ENCODE measurements at places on chromosomes 6 and 20.

DNA sequence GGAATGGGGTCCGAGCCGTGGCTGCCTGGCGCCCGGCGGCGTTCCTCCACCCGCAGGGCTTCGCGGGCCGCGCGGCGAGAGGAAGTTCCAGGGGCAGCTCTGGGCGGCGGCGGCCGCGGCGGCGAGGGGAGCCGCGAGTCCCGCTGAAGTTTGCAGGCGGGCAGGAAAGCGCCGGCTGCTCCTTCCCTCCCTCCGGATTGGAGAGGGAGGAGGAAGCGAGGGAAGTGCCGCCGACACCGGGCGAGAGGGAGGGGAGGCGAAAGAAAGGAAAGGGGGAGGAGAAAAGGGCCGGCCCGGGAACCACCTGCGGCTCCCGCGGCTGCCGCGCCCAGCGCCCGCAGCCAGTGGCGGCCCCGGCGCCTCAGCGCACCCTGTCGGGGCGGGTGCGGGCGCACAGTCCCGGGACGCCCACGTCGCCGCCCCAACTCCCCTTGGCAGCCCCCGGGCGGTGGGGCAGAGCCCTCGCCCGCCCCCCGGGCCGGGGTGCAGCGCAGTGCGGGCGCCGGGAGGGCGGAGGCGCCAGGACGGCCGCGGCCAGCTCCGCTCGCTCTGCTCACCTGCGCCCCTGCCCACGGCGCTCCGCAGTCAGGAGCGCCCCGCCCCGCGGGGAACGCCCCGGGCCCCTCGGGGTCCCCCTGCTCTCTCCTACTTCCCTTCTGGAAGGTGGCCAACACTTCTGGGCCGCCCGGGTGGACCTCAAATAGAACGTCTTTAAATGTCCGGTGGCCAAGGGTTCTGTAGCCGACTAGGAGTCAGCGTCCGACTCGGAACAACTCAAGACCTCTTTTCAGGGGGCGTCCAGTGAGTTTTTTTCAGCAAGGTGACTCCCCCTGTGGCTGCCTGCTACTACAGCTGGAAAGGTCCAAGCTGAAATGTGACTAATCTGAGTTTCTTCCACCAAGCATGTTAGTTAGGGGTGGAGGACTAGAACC, 80.3 kb upstream of the CCDC28A start:
- peak; percentile 29 for DNase-seq

GRCh38 chr20:37279820-37280219, 9.6 kb upstream of the MANBAL start:
- DNase-seq = no peak

DNA sequence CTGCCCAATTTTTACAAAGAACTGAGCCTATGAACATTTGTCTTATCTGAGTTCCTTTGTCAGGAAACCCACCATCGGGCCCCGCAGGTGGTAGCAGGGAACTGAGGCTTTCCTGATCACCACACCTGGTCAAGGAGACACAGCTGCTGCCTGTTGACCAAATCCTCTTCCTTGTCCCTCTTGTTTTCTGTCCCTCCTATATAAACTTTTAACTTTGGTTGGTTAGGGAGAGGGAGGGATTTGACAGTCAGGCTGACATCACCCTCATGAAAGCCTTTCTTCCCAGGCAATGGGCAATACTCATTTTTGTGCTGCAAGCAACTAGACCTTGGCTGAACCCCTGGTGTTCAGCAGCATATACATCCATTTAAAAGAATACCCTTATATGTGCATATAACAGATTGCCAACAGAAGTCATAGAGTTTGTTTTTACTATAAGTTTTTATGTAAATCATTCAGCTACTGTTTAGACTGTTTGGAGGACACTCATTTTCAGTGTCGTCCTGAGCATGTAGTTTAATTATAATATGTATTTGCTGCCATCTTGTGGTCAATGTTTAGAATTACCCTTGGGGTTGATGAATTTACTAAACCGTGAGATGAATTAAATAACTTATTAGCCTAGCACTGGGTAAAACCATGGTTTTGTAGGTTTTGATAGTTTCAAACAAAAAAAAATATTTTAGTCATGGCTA, 17.0 kb downstream of the CRISP1 start:
- no peak for DNase-seq

- no peak for DNase-seq
Observed at GRCh38 chr20:52889225-52889624, 82.9 kb upstream of the TSHZ2 start.

- DNase-seq = no peak
Observed at GRCh38 chr6:168596344-168596743, 155.4 kb downstream of the SMOC2 start.

DNA sequence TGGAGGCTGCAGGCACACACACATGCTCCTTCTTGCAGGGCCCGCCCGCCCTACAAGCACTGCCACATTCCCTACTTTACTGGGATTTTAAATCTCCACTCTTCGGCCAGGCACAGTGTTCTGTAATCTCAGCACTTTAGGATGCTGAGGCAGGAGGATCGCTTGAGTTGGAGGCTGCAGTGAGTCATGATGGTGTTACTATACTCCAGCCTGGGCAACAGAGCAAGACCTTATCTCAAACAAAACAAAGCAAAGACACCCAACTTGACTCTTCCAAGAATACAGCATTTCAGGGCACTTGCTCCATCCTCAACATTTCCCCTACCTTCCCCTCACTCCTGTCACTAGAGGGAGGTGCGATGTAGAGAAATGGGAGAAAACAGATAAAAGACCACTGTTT, 194.0 kb downstream of the MYLK4 start:
- DNase-seq = no peak

DNA sequence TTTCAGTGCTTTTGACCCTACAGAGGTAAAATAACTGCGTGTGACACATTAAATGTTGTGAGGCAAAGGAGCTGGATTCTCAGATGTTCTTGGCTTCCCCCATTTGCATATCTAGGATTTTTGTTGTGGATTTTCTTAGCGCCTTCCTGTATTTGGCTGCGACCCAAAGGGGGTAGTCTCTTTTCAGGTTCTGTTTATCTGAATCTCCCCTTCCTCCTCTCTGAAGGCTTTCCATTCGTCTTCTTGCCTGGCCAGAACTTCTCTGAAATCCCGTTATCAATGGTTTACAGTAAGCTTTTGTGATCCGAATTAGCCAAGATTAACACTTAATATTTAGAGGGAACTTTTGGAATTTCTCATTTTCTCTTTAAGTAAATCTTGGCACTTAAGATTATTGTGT, 60.8 kb downstream of the ADGRB3 start:
- DNase-seq = no peak

Measured in BE2C (cell line).